Endothelial cell of umbilical vein (primary cell): ENCODE measurements at places on chromosomes 11 and 22. TPM values are rescaled to one million over a fixed set of nuclear protein-coding genes. Genes with fewer than 3 reads are reported as not detected.

Gene OR6M1
- not detected in 2 replicates for total RNA-seq

Gene ASCL2
- total RNA-seq, result not detected in 2 replicates

Gene ADAMTS8
- total RNA-seq, result not detected in 2 replicates

Gene GRM5
- 0.11 and 0.28 TPM in 2 replicates for total RNA-seq

Gene CECR2
- total RNA-seq, result 2.1 TPM in 1 of 2 replicates, not detected in the other

Gene ZP1
- total RNA-seq, result not detected in 2 replicates

Gene FXYD2
- 0.72 and 1.8 TPM in 2 replicates for total RNA-seq

Gene CDON
- total RNA-seq, result 3.5 and 3.8 TPM in 2 replicates

DNA sequence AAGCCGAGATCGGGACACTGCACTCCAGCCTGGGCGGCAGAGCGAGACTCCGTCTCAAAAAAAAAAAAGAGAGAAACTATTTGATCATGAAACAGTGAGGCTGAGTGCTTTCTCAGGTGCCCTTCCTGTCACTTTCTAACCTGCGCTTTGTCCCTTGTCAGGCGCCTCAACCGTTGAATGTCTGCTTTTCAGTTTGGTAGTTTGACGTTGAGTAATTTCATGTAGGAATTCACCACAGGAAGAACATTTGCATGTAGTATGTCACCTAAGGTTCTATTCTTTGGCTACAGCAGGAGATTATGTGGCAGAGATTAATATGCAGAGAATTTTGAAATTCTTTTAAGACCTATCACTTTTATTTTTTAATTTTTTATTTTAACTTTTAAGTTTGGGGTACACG, 57.2 kb downstream of the PPFIA1 start:
- no peak overlapping the region for H3K27ac ChIP-seq
- H3K36me3 ChIP-seq, result peaks cover 16% of the 10 kb centered on the region
- H3K4me1 ChIP-seq, result no peaks in the 10 kb centered on the region
- DNase-seq, result no peak
- H3K4me3 ChIP-seq, result no peak overlapping the region
- no peaks in the 10 kb centered on the region for H3K27me3 ChIP-seq

DNA sequence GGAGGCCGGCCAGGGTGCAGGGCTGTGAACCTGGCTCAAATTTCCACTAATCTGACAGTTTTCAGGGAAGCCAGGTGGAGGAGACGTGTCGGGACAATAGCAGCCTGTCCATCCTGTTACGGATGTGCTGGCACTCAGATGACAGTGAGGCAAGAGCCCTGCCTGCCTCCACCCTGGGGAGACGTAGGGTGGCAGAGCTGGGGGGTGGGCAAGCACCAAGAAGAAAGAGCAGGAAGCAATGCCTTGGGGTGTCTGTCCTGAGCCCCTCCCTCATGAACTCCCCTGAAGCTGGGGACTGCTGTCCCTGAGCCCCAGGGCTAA, 10.0 kb upstream of the TRIM29 start:
- H3K36me3 ChIP-seq, result no peaks in the 10 kb centered on the region
- no peaks in the 10 kb centered on the region for H3K4me1 ChIP-seq
- no peaks in the 10 kb centered on the region for H3K27me3 ChIP-seq
- H3K4me3 ChIP-seq, result no peak overlapping the region
- DNase-seq, result no peak

- H3K4me1 ChIP-seq, result no peaks in the 10 kb centered on the region
- H3K27ac ChIP-seq, result no peak overlapping the region
- no peak overlapping the region for H3K4me3 ChIP-seq
- H3K36me3 ChIP-seq, result no peaks in the 10 kb centered on the region
- no peak for DNase-seq
- H3K27me3 ChIP-seq, result no peaks in the 10 kb centered on the region
Observed at GRCh38 chr22:36244522-36245391, 5.4 kb upstream of the APOL2 start.

DNA sequence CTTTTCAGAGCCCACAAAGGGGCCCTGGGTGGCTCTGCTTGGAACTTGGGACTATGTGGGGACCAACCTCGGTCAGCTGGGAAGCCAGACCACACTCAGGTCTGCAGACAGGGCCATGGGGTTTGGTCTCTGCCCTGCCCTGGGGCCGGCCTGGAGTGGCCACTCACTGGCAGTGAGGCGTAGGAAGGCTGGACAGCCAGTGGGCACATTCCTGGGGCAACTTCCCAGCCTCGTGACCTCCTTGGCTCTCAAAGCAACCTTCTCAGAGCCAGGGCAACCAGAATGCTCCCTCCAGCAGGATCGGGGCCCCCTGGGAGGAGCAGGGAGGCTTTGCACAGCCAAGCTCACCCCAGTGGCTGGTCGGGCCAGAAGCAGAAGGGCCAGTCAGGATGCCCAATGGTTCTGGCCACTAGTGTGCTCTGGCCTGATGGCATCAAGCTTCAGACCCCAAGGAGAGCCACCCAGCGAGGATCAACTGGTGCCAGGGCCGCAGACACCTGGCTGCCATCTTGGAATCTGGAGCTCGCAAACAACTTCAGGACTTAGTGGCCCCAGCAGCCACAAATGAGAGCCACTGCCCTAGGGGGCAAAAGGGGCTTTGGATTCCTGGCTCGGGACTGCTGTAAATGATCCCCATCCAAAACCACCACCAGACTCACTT, 87.1 kb downstream of the MYEOV start:
- H3K27ac ChIP-seq, result no peak overlapping the region
- peaks cover 5% of the 10 kb centered on the region for H3K4me1 ChIP-seq
- DNase-seq, result no peak
- H3K4me3 ChIP-seq, result no peak overlapping the region

DNA sequence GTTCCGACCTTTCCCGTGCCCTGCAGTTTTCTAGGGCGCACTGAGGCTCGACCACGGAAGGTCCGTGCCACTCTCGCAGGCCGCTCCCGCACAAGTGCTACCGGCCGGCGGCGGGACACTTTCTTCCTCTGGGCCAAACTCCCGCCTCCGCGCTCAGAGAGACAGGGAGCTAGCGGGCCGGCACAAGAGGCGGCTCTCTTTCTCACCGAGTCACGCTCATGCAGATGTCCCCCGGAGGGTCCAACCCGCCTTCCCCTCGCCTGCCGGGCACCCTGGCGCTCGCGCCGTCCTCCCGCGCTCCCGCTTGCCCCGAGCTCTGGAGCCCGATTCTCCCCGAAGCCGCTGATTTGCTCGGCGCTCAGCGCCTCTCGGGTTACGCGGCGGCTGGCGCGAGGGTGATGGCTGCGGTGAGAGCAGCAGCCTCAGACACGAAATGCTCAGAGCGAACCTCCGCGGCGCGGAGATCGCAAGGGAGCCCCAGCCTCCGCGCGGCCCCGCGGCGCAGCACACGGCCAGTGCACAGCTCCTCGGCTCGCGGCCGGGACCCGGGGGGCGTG, 1.0 kb downstream of the LMO1 start:
- no peak overlapping the region for H3K27ac ChIP-seq
- peak overlapping the region; percentile 11 for H3K4me3 ChIP-seq

DNA sequence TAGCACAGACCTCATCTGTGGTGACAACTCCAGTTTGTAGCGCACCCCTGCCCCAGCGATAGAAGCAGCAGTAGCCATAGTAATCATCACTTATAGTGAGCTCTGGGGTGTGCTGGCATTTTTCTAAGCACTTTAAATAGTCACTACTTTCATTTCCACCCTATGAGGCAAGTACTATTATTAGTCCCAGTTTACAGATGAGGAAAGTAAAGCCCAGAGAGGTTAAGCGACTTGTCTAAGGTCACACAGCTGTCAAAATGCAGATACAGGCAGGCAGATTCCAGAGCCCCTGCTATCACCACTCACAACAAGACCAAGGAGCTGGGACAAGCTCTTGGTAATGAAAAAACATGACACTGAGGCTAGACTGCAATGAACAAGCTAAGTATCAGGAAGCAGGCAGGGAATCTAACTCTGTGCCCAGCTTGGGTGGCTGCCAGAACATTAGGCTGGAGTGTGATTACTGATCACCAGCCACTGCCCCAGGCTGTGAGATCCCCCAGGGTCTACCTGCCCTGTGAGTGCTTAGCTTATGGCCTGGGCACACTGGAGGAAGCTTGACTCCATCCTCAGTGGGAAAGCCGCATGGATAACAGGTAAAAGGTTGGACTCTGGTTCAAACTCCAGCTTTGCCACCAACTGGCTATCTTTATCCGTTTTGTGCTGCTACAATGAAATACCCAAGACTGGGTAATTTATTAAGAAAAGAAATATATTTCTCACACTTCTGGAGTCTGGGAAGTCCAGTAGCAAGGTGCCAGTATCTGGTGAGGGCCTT, 561.1 kb downstream of the MN1 start:
- H3K4me1 ChIP-seq, result peaks cover 44% of the 10 kb centered on the region
- H3K27me3 ChIP-seq, result no peaks in the 10 kb centered on the region
- peak overlapping the region; percentile 96 for H3K27ac ChIP-seq
- no peaks in the 10 kb centered on the region for H3K36me3 ChIP-seq
- peak; percentile 67 for DNase-seq
- no peak overlapping the region for H3K4me3 ChIP-seq

DNA sequence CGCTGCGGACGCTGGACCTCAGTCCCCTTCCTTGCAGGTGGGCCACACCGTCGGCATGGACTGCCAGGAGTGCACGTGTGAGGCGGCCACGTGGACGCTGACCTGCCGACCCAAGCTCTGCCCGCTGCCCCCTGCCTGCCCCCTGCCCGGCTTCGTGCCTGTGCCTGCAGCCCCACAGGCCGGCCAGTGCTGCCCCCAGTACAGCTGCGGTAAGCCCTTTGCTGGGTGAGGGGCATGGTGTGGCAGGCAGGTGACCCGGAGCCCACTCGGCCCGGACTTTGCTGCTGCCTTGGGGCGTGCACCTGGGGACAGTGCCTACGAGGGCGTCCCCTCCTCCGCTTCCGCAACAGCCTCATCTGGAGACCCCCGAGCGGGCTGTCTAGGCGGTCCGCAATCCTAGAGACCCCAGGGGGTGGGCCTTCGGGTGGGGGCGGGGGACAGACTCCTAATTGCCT, 25.4 kb upstream of the MUC5B start:
- no peaks in the 10 kb centered on the region for H3K27me3 ChIP-seq
- no peaks in the 10 kb centered on the region for H3K4me1 ChIP-seq
- no peaks in the 10 kb centered on the region for H3K36me3 ChIP-seq
- no peak overlapping the region for H3K27ac ChIP-seq
- DNase-seq, result no peak
- H3K4me3 ChIP-seq, result no peak overlapping the region

DNA sequence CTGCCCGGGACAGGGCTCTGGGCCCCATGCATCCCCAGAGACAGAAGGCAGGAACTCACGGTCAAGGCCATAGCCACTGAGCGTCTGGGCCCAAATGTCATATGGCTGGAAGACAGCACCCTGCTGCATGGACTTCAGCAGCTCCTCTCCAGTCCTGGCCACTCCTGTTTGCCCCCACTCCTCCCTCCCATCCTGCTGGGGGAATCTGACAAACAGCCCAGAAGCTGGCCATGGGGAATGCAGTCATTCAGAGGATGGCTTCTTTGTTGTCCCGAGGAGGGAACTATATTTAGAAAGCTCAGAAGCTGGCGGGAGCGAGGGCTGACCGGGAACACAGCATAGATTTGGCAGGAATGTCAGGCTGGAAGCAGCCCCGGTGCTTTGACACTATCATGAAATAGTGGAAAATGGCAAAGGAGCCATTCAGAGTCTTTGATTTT, 35.0 kb downstream of the DKK3 start:
- peaks cover 26% of the 10 kb centered on the region for H3K4me1 ChIP-seq
- peak; percentile 45 for DNase-seq
- H3K27me3 ChIP-seq, result no peaks in the 10 kb centered on the region
- no peaks in the 10 kb centered on the region for H3K36me3 ChIP-seq
